D341Med (cell line): ENCODE measurements at places on chromosomes 1 and 21.

DNA sequence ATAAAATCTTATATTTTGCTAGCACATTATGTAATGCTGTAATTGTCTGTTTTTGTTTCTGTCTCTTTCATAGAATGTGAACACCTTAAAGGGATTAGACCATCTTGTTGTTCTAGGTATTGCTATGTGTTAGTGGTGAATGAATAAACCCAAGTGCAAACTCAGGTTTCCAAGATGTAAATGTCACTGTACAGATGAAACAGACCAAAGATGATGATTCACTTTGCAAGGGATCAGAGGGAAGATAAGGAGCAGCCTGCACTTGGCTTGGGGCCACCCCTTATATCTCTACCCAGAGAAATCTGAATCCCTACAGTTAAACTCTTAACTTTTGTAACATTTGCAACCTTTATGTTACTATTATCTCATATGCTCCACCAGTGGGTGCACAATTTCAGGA, 25.4 kb downstream of the UROD start:
- DNase-seq: no peak

GRCh38 chr21:44871576-44872269, 1.8 kb downstream of the PTTG1IP start:
- DNase-seq: no peak

GRCh38 chr1:9385801-9386573, 93.3 kb downstream of the SPSB1 start:
- no peak for DNase-seq

DNA sequence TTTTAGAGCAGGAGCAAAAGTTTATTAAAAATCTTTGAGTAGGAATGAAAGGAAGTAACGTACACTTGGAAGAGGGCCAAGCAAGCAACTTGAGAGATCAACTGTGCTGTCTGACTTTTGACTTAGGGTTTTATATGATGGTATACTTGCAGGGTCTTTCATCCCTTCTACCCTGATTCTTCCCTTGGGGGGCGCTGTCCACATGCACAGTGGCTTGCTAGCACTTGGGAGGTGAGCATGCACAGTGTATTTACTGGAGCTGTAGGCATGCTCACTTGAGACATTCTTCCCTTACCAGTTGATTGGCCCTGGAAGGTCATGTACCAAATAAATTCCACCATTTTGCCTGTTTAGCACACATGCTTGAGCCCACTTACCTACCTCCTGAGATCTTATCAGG, 1001.3 kb upstream of the ADGRL2 start:
- no peak for DNase-seq

GRCh38 chr1:245879091-245879490, 628.0 kb downstream of the SMYD3 start:
- no peak for DNase-seq

DNA sequence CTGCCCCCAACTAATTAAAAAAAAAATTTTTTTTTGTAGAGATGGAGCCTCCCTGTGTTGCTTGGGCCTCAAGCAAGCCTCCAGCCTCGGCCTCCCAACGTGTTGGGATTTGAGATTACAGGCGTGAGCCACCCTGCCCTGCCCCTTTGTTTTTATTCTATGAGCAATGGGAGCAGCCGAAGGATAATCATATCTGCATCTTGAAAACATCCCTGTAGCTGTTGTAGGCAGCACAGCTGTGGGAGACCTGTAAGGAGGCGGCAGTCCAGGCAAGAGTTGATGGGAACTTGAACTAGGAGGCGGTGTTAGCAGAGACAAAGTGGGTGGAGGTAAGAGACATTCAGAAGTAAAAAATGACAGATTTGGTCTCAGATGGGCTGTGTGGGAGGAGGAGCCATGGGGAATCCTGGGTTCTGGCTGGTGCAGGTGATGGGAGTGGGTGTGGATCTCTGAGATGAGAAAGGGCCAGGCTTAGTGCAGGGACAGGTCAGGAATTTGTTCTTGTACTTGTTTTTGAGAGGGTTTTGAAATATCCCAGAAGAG, 31.3 kb downstream of the STUM start:
- no peak for DNase-seq

DNA sequence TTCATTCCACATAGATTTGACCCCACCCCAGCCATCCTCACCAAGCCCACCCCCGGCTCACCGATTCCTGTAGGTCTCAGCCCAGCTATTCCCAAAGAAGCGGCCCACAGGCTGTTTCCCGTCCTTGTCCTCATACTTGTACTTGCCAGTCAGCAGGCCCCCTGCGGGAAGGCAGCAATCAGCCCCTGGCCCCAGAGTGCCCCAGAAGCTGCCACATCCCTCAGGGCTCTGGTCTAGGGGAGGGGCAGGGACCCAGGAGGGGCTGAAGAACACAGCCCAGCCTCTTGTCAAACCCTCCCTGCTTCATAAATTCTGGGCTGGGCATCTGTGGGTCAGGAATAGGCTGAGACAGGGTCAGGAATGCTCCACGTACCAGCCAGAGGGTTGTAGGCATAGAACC, 5.0 kb downstream of the AKR7A2 start:
- no peak for DNase-seq

- DNase-seq: no peak
Observed at GRCh38 chr1:205600085-205600484, 31.7 kb downstream of the ELK4 start.

GRCh38 chr1:177063648-177064047, 100.9 kb downstream of the ASTN1 start:
- DNase-seq: no peak

- no peak for DNase-seq
Observed at GRCh38 chr21:26246073-26246472, 75.5 kb upstream of the APP start.

GRCh38 chr1:19893687-19894086, 11.5 kb downstream of the OTUD3 start:
- DNase-seq: no peak

DNA sequence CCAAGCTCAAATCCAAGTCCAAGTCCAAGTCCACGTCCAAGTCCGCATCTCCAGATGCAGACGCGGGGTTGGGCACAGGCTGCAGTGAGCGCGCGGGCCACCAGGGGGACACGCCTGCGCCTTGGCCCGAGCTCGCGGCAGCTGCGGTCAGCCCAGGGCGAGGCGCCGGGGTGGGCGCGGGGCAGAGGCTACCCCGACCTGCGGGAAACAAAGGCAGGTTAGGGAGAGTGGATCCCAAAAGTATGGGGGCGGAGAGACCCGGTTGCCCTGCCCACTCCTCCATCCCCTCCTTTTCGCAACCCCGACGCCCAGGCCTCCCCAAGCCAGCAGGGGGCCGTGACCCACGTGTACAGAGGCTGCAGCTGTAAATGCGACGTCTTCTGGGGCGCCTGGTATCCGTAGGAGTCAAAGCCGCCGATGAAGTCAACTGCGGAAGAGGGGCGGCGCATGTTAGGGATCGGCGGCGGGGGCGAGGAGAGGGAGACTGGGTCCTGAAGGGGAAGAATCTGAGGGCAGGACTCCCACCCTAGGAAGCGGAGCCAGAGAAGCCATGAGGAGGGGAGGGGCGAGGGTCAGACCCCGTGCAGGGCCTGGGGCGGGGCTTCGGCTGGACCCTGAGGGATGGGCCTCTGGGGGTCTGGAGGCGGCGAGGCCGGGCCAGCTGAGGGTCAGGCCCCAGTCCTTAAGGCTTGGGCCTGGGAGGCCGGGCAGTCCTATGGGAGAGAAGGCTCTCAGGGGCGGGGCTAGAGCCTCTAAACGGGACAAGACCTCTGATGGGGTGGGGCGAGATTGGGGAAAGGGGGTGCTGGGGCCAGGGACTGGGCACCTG, 58.0 kb downstream of the NKAIN1 start:
- DNase-seq: peak; percentile 45
